ENCODE measurements at places on chromosomes 1 and 21.

GRCh38 chr21:44763451-44764318 lies 37.9 kb downstream of the UBE2G2 start:
- DNase-seq, result peak; percentile 17

DNA sequence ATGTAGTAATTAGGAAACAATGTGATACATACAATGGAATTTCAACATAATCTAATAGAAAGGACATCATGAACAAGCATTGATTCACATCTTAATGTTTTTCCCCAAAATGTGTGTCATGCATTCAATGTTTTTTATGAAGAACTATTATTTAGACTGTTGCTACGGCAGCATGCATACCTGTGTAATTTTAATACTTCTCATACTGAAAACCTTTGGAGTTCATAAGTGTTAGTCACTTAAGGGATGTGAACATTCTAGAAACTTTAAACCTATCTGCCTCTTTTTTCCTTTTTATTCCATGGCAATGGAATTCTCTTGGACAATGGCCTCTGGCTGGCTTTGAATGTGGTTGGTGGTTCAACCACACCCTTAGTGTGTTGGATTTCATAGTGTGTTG lies 48.6 kb downstream of the TMPRSS15 start:
- no peak for DNase-seq

DNA sequence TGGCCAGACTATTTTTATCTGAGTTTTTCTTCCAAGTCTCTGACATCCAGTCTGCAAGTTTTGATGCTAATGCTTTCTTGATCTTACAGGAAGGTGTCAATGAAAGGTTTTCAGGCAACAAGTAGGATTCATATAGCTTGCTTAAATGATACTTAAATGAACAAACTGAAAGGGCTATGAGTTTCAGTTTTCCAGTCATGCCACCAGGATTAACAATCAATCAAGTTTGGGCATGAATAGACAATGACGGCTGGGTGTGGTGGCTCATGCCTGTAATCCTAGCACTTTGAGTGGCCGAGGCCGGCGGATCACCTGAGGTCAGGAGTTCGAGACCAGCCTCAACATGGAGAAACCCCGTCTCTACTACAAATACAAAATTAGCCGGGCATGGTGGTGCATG lies 34.3 kb upstream of the SLC16A1 start:
- DNase-seq, result no peak

- no peak for DNase-seq
Measured at GRCh38 chr21:42245331-42246193, 26.6 kb downstream of the ABCG1 start.

DNA sequence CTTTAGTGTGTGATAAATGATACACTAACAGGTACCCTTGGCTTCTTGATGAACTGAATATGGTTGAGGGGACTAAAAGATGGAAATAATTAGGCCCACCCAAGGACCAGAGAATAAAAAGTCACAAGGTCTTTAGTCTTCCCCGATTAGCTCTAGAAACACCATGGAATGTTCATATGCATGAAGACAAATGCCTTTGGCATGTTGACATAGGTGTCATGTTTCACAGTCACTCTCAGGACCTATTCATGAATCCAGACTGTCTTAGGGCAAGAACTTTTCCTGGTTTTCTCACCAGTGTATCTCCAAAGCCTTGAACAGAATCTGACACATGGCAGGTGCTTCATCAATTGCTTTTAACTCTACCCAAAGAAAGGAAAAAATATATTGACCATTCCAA lies 412.8 kb downstream of the AJAP1 start:
- no peak for DNase-seq

DNA sequence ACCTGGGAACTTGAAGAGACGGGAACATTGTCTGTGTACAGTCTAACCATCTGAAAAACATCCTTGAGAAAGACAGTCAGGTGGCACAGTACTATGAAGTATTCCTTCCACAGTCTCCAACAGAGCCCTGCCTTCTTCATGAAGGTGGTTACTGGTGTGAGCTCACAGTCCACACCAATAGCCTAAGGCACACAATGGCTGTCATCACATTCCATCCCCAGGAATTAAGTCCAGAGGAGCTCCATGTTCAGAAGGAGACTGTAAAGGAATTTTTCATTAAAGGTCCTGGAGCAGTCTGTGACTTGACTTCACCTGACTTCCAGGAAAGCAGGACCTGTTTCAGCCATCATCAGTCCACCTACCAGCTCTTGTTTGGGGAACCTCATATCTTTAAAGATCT lies 180.2 kb downstream of the C1orf21 start:
- DNase-seq, result no peak

GRCh38 chr21:39721885-39722284 lies 23.1 kb upstream of the IGSF5 start:
- DNase-seq, result no peak

DNA sequence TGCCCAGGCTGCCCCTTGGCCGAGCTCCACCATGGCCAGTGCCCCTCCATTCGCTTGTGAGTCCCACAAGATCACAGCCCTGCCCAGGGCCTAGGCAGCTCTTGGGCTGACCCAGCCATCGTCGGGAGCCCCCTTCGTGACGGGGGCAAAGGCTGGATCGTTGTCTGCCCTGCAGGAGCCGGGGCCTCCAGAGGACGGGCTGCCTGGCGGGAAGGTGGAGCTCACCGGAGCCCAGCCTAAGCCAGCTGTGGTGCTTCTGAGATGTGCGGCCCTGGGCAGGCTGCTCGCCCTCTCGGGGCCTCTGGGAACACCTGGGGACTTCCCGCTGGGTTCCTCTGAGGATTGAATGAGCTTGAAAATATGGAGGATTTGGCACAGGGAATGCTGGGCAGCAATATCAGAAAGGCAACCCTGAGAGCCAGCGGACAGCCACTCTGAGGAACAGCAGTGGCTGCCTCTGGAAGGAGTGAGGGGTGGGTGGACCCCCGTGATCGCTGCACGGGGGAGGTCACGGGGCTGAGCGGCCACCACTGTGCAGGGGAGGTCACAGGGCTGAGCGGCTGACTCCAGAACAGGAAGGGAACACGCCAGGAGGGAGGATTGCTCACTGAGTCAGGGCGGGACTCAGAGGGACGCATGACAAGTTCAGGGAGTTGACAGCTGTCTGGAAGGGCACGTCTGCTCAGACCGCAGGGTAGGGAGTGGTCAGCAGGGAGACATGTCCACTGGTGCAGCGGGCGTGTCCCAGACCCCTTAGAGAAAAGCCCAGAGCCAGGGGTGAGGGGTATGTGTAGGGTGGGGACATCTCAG lies 19.3 kb downstream of the TP73 start:
- DNase-seq, result peak; percentile 45

GRCh38 chr1:37995751-37996345 lies 6.0 kb upstream of the SF3A3 start:
- DNase-seq, result no peak

GRCh38 chr1:107247679-107248078 lies 106.8 kb downstream of the NTNG1 start:
- no peak for DNase-seq

GRCh38 chr1:230117694-230118093 lies 50.7 kb downstream of the GALNT2 start:
- DNase-seq, result no peak

- DNase-seq, result no peak
Measured at GRCh38 chr1:190858140-190858539, 380.5 kb upstream of the BRINP3 start.

- DNase-seq, result no peak
Measured at GRCh38 chr1:205064301-205064700, 20.0 kb downstream of the TMEM81 start.

DNA sequence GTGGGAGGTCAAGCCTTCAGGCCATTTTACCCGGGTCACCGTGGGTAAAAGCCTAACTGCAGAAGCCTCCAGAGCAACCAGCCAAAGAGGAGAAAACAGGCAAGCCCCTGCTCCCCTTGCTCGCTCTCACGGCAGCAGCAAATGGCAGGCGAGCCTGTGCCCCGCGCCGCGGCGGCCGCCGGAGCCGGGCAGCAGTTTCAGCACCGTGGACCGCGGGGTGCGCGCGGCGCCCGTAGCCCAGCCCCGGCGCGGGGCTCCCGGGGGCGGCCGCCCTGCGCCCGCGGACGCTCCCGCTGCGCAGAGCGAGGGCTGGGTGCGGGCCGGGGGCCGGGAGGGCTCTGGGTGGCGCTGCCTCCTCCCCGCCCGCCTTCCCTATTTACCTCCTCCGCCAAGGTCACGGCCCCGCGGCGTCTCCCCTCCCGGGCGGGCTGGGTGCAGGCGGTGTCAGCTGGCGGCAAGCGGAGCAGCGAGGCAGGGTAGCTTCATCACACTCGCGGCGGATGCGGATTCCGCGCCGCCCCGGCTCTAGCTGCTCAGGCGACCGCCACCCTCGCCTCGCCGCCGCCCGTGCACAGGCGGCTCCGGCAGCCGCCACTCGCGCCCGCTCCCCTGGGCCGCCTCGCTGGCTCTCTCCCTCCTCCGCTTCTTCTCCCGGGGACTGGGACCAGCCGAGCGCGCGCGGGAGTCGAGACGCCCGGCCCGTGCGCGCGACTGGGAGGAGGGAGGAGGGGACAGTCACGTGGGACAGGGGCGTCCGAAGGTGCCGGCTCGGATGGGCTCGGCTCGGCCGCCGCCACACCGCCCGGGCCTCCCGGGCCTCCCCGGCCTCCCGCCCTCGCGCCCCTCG lies at the start of gene RGS7:
Gene RGS7, minus strand, starts transcription at position 687 of the 847 bp plus-strand sequence.
- DNase-seq, result no peak

GRCh38 chr1:226135059-226135651 lies 51.4 kb downstream of the ACBD3 start:
- no peak for DNase-seq

DNA sequence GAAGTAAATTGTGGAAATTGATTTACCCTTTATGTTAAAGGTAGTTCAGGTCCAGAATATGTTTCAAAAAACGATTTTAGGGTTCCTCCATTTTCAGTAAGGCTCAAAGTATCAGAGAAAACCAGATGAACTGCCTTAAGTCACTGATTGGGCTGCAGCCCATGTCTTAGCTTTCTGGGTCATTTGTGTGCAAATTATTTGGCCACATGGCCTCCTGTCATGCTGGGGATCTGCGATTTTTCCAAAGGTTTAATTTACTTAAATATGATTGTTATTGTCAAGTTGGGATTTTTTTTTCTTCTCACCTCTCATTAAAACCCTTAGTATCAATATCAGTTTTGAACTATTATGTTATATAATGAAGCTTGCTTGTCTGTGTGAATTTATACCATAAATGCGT lies 135.9 kb upstream of the DPYD start:
- no peak for DNase-seq

DNA sequence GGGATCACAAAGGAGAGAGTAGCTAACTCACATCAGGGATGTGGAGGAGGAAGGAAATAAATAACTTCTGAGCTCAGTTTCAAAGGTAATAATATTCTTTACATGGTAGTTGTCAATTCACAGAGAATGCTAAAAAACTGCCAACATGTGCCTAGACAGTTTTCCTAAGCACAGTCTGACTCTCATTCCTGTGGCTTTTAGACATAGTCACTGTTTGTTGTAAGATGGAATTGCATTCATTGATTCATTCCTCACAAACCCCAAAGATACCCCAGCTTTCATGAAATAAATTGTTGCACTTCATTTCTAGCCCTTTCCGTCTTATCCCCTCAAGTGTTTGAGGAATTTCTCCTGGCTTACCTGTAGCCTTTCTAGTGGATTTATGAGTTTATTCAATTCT lies 263.9 kb downstream of the NTNG1 start:
- no peak for DNase-seq

DNA sequence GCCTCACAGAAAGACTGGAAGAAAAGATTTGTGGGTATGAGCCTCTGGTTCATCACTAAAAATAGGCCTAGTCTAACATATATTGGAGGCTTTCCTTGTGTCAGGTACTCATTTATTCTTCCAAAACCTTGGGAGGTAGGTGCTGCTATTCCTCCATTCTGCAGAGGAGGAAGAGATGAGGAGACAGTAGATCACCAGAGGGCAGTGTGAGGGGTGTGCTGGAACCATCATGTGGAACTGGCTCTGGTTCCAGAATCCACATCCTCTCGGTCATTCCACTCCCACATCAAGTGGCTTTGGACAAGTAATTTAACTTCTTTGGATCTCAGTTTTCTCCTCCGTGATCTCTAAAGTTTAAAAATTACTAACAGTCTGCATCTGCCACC lies 7.4 kb upstream of the INKA2 start:
- no peak for DNase-seq

GRCh38 chr1:235968831-235969230 lies 96.1 kb downstream of the NID1 start:
- no peak for DNase-seq

- DNase-seq, result peak; percentile 58
Measured at GRCh38 chr1:225877580-225877979, 4.6 kb downstream of the TMEM63A start.

- peak; percentile 71 for DNase-seq
Measured at GRCh38 chr1:90370686-90371447, 346.2 kb downstream of the BARHL2 start.

DNA sequence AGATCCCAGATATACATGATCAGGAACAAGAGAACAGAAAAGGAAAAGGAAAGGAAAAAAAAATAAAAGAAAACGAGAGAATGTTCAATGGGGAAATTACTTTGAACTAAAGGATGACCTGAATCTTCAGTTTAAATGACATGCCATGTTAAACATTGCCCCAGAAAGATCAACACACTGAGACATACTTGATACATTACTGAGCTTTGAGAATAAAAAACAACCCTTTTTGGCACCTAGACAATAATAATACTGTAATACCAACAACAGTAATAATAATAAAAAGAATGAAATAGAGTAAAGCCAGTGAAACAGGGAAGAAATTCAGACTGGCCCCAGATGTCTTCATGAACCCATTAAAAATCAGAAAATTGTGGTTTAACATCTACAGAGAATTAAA lies 44.8 kb downstream of the CLIC6 start:
- DNase-seq, result no peak

GRCh38 chr1:240765732-240766363 lies 153.9 kb upstream of the GREM2 start:
- DNase-seq, result peak; percentile 91

GRCh38 chr1:162011337-162012012 lies 12.2 kb downstream of the OLFML2B start:
- no peak for DNase-seq

- DNase-seq, result no peak
Measured at GRCh38 chr1:161502181-161502580, 3.1 kb upstream of the FCGR2A start.

GRCh38 chr1:155085504-155086127 lies 7.0 kb downstream of the EFNA3 start:
- peak; percentile 85 for DNase-seq

- DNase-seq, result peak; percentile 28
Measured at GRCh38 chr21:26961698-26962097, 5.2 kb downstream of the ADAMTS5 start.

- peak; percentile 92 for DNase-seq
Measured at GRCh38 chr1:162905174-162906158, 44.5 kb upstream of the CCDC190 start.

- peak; percentile 12 for DNase-seq
Measured at GRCh38 chr21:21860888-21861287, 862.7 kb downstream of the NCAM2 start.

DNA sequence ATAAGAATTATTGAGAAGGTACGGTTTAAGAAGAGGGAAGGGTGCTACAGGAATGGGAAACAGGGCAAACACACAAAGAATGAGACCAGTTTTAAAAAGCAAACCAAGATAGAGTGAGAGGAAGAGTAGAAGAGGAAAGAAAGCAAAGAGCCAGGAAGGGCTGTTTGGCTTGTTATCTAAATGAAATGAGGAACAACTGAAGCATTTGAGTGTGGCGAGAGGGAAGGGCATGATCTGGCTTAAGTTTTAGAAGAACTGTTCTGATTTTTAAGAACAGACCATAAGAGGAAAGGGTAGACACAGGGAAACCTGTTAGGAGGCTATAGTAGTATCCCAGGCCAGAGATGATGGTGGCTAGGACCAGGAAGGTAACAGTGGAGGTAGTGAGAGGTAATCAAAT lies 73.8 kb downstream of the TUT4 start:
- no peak for DNase-seq
